ENCODE measurements at places on chromosomes 5 and 9.

GRCh38 chr5:167840527-167841130 is 450.8 kb upstream of the WWC1 start:
- DNase-seq: no peak

DNA sequence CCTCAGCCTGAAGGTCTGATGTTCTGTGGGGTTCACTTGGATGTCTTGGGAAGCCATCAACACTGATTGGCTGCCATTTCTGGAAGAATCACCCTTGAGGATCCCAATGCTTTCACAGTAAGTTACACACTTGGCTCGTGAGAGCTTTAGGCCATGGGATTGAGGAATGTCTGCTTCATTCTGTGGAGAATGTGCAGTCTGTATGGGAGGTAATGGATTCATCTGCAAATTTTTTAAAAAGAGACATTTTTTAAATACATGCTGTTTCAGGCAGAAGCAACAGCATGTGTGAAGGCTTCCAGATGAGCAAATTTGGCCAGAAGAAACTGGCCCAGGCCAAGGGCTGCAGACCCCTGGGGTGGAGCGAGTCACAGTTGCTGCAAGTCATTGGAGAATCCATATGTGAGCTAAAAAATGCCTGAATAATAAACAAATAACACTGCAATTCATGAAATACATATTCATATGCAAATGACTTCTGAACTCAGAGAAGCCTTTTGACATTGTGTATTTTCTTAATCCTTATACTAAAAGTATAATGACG is 146.3 kb upstream of the RASEF start:
- no peak for DNase-seq

DNA sequence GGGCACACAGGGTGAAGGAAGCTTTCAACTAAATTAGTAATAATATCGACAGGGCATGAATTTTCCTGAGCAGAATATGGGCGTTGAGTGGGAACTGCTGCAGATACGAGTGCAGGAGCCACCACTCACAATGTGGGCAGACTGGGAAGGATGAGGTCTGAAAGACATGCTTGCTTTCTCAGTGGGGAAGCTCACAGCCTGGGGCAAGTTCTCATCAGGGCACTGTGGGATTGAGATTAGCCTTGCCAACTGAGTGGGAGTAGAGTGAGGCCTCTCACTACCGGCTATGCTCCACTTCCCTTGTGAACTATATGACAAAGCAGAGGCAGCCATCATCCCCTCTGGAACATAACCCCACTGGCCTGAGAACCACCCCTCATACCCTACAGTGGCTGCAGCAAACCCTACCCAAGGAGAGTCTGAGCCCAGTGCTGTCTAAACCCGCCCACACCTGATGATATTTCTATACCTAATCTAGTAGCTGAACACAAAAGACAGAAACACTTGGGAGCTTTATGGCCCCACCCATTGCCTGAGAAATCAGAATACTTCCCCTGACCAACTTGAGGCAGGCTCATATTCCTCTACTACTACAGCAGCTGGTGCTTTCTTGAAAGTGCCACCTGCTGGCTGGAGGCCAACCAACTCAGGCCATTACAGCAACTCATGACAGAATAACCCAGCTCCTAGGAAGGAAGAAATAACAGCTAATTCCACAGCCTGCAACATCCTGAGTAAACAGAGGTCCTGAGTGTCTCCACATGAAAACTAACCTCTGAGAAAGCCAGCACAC is 173.7 kb upstream of the SPEF2 start:
- DNase-seq: no peak

DNA sequence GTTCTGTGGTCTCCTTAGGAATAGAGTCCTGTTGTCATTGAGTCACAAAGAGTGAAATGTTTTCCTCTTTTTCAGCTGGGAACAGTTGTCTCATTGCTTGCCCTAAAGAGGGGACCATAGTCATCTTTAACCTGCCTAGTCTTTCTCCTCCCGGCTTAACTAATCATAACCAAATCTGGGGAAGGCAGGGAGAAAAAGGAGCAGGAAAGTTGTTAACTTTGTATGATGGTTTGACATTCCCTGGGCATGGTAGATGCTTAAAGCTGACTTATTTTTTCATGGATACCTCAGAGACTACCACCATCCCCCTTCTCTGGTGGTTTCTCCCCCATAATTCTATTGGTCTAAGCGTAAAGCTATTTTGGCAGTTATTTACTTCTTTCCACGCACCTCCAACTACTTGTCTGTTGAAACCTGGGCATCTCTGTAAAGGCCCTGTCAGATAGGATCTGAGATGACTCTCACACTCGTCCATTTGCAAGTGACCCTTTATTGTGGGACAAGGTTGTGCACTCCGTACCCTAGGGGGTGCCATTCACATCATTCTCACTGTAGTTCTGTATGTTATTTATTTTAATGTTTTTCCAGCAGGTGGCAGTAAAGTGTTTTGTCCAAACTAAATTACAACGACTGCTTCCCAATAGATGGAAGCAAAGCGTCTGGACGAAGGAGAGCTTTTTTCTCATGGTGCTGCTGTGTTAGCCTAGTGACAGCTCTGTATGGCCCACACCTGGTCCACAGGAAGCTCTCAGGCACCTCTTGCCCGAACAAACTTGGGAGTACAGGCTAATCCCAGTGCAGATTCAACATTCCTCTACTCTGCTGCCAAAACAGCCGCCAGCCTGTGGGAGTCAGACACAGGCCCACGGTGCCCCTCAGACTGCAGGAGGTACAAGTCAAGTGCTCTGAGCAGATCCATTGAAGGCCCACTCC is 3.0 kb upstream of the FAM13B start:
- DNase-seq: peak; percentile 81

GRCh38 chr9:109083813-109084405 is 35.8 kb downstream of the TMEM245 start:
- DNase-seq: no peak

- no peak for DNase-seq
These were observed 189.0 kb upstream of the EGFLAM start for GRCh38 chr5:38069360-38069759.

DNA sequence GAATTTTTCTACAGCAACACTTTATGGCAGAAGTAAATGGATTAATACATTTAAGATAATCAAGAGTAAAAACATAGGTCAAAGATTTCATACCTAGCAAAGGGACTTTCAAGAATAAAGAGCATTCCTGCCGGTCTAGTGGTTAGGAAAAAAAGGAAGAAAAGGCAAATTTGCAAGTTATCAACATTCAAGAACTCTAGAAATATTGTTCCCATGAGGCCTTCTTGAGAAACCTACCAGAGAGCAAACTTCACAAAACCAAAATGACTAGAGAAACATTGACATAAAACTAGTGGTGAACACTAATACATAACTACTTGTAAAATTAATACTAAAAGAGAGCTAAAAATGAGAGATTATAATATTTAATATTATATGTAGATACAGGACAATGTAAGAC is 320.2 kb upstream of the RGMB start:
- no peak for DNase-seq

DNA sequence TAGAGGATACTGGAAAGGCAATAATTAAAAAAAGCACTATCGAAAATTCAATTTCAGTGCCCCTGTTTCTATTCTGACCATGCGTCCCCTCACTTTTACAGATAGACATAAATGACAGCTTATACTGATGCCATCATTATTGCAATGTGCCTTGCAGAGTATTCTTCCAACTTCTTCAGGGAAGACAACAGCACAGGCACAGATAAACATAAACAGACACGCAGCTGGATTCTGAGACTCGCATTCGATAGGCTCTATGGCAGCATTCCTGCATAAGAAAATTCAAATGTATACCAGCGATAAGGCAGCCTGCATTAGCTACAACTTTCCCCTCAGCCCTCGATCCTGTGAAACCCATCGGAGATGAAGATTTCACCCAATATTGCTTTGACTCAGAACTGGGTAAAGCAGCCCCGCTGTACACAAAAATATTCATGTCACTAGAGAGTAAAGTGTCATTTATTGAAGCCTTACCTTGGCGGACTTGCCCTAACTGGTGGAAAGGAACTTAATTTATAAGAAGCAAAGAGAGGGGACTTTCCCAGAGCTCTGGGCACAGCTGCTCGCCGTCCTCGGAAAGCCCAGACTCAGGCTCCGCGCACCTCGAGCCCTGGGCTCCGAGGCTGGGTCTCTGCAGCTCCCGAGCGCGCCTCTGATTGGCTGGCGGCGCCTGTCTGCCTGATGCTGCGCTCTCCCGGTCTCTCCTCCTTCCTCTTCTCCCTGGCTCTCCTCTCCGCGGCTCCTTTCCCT is at the start of gene CDH18:
TSS of gene CDH18 (minus strand) at position 589 of the 750 bp plus-strand sequence. CDS start 149,214 bp downstream, outside the sequence.
- peak; percentile 7 for DNase-seq

DNA sequence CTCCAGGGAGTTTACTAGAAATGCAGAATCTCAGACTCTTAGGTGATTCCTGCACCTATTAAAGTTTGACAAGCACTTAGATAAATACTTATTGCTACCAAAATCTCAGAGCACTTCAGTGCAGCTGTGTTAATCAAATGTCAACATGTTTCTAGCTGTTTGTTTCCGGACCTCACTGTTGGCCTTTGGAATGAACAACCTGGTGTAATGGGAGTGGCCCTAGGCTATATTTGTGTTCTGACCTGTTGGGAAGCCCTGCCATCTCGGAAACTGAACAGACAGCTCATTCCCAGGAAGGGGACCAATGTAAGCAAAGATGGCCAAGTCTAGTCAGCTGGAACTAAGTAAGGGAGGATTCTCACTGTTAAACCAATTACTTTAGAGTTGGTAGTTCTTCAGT is 145.0 kb upstream of the SLC28A3 start:
- DNase-seq: no peak

DNA sequence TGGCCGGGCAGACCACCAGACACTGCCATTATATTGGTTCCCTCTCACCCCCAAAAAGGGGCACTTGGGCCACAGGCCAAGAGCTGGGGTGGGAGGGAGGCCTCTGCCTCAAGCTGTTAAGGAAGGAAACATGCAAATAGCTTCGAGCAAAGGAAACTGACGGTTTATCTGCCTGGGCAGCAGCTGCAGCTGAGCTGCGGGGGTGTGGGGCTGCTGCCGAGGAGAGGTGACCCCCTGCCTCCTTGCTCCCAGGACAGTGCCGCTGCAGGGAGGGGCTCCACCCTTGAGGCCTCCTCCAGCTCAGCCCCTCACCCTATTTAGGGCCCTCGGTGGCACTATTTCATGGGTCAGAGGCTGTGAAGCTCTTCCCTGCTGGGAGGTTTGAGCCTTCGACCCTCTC is 789 bp downstream of the DOK3 start:
- DNase-seq: no peak

GRCh38 chr9:124047251-124047672 is 35.7 kb downstream of the LHX2 start:
- DNase-seq: no peak

DNA sequence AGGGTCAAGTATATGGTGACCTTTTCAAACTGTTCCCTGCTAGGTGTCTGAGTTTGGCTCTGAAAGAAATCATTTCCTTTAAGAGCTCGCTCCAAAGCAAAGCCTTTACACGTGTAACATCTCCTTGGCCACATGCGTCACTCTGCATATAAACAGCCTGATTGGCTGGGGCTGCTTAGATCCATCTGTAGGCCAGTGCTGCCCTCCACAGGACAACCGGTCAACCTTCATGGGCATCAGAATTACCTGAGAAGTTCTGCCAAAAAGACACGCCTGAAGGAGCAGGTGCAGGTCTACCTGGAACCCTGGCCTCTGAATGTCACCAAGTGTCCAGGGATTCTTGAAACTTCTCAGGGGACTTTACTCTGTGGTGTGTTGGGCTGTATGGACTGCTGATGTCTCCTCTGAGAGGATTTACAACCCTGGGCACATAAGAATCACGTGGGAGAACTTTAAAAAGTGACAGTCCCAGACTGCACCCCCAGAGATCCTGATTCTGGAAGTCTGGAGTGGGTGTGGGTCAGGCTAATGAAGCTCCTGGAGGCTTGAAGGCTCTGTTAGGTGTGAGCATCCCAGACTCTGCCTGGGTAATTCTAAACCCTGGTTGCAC is 497.6 kb downstream of the GADD45G start:
- peak; percentile 65 for DNase-seq

DNA sequence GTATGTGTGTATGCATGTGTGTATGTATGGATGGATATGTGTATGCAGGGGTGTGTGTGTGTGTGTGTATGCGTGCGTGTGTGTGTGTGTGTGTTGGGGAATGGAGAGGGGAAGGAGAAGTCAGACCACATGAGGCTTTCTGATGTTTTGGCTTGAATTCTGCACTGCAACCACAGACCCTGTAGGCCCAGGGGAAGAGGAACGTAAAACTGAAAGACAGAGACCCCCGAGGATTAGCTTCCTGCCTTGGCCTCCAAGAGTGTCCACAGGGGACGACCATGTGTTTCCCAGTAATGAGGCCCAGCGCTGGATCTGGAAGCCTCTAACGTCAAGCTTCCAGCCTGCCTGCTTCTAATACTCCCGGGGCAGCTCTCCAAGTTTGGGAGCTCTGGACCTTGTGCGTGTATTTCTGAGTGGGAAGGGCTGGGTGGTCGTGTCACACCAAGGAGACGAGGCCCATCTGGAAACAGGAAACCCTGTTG is 5.8 kb downstream of the DCANP1 start:
- no peak for DNase-seq

GRCh38 chr5:10337986-10338385 is 15.5 kb upstream of the MARCHF6 start:
- no peak for DNase-seq

GRCh38 chr9:136707849-136708517 is 4.4 kb upstream of the DIPK1B start:
- DNase-seq: no peak

DNA sequence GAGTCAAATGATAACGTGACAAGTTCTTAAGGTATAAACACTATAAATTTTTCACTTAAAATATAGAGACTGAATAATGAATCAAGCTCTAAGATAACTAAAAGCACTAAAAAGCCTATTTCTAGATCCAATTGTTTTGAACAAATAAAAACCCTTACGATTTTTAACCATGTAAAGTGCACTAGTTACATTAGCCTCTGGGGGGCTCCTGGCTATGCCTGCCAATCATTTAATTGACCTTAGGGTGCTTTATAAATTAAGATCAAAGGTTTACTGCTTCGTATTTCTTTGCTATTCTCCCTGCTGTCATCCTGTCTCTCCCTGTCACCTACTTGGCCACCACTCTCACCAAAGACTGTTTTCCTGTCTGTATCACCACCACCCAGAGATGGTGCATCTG is 133.4 kb downstream of the ESM1 start:
- no peak for DNase-seq

DNA sequence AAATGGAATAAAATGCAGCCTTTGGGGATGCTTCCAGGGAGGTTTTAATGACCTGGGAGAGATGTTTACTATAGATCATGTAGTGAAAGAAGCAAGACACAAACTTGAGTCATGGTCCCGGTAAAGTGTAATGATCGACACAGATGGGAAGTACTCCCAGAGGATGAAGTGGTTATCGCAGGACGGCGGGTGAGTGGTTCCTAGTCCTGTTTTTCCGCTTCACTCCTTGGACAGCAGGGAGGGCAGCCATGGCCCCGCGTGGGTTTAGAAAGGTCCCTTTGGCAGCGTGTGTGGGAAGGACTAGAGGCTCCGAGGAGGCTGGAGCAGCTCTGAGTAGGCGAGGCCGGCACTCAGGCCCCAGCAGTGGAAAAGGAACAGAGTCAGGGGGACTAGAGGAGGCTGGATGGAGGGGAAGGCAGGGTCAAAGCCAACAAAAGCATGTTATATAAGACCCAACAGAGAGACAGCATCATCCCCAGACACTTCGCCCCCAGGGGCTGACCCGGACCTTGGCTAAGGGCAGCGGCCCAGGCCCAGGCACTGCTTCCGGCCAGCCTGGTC is 49.2 kb upstream of the STXBP1 start:
- no peak for DNase-seq
